T-helper 1 cell (primary cell): ENCODE measurements at places on chromosomes 2 and 18.

DNA sequence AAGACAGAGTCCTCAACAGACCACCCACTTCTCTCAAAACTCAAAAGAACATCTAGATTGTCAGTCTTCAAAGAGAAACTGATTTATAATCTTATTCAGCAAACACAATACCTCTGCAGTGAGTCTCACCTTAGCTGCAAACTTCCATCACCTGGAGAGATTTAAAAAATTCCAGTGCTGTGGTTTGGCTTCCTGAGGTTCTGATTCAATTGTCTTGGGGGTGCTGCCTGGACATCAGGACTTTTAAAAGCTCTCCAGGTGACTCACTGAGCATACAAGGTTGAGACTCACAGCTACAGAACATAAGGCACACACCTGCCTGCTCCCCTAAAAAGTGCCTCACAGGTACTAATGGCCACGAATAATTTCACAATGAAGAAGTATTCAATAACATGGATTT, 40.3 kb downstream of the RNF152 start:
- no peak for DNase-seq

GRCh38 chr18:13389491-13390131, 171.1 kb downstream of the LDLRAD4 start:
- DNase-seq = no peak

DNA sequence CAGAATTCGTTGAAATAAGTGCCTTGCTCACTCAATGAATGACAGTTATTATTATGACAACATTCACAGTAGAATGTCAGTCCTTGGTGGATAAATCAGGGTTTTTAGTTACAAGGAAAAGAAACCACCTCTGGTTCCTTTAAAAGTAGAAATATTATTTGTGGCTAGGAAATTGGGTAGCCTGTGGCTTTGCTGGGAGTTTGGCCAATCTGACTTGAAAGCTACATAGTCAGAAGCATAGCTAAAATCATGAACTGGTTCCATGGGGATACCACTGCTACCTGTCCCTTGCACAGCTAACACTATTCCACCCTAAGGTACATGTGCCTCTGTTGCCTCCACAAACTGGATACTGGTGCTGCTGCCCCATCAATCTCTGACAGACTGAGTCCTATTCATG, 12.8 kb upstream of the SMCHD1 start:
- DNase-seq = no peak

GRCh38 chr2:223894968-223895367, 50.2 kb downstream of the WDFY1 start:
- no peak for DNase-seq

DNA sequence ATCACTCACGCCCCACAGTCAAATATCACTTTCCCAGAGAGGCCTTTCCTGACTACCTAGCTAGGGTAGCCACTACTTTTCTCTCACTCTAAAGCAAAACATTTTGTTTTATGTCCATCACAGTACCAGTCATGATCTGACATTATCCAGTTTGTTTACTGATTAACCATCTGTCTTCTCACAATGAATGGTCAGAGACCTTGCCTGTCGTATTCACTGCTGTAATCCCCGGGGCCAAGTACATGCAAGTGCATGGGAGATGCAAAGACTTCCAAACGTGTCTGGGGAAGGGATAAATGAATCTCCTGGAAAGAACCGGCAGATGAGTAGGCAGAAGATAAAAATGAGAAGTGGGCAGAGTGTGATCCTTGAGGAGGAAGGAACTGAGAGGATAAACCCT, 39.7 kb downstream of the THUMPD2 start:
- DNase-seq = no peak

DNA sequence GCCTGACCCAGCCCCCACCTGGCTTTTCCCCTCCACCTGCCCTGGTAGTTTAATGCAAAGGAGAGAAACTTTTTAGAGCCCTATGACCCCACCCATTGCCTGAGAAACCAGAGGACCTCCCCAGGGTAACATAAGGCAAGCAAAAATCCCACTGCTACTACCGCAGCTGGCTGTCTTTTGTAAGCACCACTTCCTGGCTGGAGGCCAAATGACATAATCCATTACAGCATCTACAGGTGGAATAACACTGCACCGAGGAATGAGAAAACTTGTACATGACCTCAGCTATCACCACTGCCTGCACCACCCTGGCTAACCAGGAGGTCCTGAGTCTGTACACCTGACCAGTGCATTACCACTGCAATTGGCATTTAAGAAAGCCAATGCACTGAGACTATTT, 149.6 kb upstream of the GALNT5 start:
- no peak for DNase-seq

DNA sequence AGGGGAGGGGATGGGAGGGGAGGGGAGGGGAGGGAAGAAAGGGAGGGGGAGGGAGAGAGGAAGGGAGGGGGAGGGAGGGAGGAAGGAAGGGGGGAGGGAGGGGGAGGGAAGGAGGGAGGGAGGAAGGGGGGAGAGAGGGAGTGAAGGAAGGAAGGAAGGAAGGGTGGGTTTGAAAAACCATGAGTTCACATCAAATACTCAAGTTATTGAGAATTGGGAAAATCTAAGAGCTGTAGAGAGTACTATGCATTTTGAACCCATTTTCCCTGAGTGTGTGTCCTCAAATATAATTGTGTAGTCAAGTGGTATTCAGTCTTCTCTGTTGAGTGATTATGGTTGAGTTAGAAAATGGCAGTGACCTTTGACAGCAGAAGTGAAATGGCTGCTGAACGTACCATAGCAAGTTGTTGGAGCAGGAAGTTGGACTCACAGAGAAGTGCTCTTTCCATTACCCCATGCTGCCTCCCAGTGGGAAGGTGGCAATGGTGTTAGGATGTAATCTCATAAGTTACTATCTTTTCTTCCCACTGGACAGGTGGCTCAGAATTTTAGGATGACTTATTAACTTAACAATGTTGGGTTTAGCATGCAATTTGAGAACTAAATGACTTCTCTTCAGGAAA, 214.6 kb downstream of the SETBP1 start:
- DNase-seq = no peak

GRCh38 chr2:193556766-193557470, 1362.2 kb upstream of the TMEFF2 start:
- no peak for DNase-seq

GRCh38 chr2:239590995-239591915, 190.4 kb upstream of the HDAC4 start:
- no peak for DNase-seq

GRCh38 chr18:60493066-60493465, 120.5 kb upstream of the MC4R start:
- no peak for DNase-seq

GRCh38 chr2:238030422-238031155, 30.2 kb upstream of the SCLY start:
- DNase-seq = no peak

DNA sequence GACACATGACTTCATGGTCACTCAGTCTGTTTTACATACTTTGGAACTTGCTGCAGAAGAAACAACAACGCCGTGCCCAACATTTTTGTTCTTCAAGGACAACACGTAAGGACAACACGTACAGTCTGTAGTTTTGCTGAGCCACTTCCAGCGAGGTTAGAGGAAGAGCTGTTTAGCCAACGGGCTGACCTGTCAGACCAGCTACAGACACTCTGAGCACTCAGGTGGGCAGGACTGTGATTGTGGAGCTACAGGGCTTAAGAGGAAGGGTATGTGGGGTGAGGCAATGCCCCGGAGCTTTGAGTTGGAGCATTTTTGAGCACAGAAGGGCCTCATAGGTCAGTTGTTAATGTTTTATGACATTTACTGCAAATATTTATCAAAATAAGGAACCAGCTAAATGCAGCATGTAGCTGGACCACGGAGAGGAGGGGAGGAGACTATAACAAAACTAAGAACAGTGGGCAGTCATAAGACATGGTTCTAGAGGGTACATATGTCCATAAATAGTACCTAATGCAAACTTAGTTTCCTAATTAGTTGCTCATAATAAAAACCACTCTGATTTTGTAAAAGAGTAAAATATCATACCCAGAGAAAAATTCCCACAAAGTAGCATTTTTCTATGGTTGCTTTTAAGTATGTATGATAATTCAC, 26.3 kb upstream of the NPC1 start:
- no peak for DNase-seq

DNA sequence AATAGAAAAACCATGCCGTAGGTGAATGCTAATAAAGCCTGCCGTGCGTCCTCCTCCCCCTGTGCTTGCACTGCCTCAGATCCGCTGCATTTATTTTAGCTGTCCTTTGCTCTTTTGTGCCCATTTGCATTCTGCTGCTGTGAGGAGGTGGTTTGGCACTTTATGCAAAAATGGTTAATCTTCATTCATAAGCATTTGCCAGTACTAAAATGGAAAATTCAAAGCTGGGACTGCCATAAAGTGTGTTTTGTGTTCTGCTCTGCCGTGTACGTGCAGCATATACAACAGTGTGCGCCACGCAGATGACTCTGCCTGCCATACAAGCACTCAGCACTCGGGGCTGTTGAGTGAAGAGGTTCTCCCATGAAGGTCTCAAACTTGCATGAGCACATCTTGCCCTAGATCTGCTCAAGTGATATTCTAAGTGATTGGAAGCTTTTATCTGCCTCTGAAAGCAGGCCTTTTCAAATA, 73.6 kb downstream of the SPATS2L start:
- no peak for DNase-seq

- no peak for DNase-seq
These were observed 8.6 kb downstream of the PARD6G start for GRCh38 chr18:80238651-80239260.

- DNase-seq = no peak
These were observed 691.2 kb downstream of the EPHA4 start for GRCh38 chr2:220880623-220881596.

DNA sequence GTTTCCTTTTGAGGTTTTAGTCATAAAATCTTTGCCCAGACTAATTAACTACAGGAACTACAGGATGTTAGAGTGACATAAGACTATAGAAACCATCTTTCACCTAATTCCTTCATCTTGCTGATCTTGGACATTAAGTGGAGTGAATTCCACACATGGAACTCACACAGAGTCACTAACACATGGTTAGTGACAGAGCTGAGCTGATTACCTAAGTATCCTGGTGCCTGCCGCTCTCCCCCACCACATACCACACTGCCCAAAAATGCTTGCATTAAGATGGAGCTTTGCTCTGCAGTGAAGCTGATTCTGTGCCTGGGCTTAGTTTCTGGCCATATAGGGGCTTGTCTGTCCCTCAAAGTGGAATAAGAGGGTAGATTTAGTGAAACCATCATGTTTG, 332.9 kb upstream of the NT5C1B start:
- no peak for DNase-seq

DNA sequence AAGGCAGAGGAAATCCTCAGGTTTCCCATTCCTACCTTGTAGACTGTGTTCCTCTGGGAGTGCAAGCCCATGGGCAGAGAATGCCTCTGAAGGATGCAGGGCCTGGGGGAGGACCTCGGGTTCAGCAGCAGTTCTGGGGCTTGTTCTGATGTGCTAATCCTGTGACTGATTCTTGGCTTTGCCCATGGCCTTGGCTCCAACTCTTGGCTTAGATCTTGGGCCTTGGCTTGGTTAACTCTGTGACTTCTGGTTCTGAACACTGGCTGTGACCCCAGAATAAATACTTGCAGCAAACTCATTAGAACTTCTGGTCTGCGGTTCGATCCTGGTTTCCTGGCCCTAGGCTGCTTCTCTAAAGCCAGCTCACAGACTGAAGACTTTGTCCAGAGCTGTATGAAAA, 366.9 kb upstream of the ZEB2 start:
- no peak for DNase-seq

- DNase-seq = no peak
These were observed 70.1 kb downstream of the BCL11A start for GRCh38 chr2:60483401-60483800.
